Lower lobe of right lung (tissue), 2 donors: ENCODE measurements at places on chromosomes 12 and 14. TPM values are rescaled to one million over a fixed set of nuclear protein-coding genes. Genes with fewer than 3 reads are reported as not detected.

Gene RNASE1
- total RNA-seq = 694 TPM

GRCh38 chr12:102347811-102348210, 132.6 kb downstream of the IGF1 start:
- H3K27ac ChIP-seq = no peak overlapping the region
- H3K27me3 ChIP-seq = no peaks in the 10 kb centered on the region
- no peaks in the 10 kb centered on the region for H3K36me3 ChIP-seq

- no peaks in the 10 kb centered on the region for H3K4me1 ChIP-seq
- no peaks in the 10 kb centered on the region for H3K27me3 ChIP-seq
- H3K36me3 ChIP-seq = no peaks in the 10 kb centered on the region
- no peak overlapping the region for H3K4me3 ChIP-seq
- H3K27ac ChIP-seq = no peak overlapping the region
Observed at GRCh38 chr12:31496257-31496656, 94.7 kb downstream of the DENND5B start.

GRCh38 chr12:15597125-15597830, 191.9 kb downstream of the EPS8 start:
- H3K36me3 ChIP-seq = no peaks in the 10 kb centered on the region
- peaks cover 22% of the 10 kb centered on the region for H3K4me1 ChIP-seq
- no peak overlapping the region for H3K4me3 ChIP-seq
- H3K27ac ChIP-seq = no peak overlapping the region
- H3K27me3 ChIP-seq = no peaks in the 10 kb centered on the region

- H3K36me3 ChIP-seq = no peaks in the 10 kb centered on the region
- no peaks in the 10 kb centered on the region for H3K4me1 ChIP-seq
- no peaks in the 10 kb centered on the region for H3K27me3 ChIP-seq
- no peak overlapping the region for H3K27ac ChIP-seq
- H3K4me3 ChIP-seq = no peak overlapping the region
- no peak for DNase-seq
Observed at GRCh38 chr12:9198012-9198411, 10.2 kb downstream of the PZP start.

DNA sequence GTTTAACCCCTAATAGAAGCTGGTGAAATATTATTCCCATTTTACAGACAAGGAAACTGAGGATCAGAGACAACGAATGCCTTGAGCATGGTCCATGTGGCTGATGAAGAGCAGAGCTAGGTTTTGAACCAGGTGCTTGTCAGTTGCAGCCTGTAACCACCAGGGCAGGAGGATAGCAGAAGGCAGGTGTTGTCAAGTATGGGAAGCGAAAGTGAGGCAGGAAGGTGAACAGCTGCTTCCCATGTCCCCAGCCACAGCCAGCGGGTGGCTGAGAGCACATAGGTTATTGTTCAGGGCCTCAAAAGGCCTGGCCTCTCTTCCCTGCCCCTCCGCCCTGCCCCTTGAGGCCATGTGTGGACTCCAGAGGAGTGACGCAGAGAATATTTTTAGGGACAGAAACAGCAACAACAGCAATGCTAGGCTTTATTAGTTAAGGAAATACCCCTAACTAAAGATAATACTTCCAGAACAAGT, 39.6 kb downstream of the IQSEC3 start:
- H3K4me1 ChIP-seq = peaks cover 5% of the 10 kb centered on the region
- peaks cover 17% of the 10 kb centered on the region for H3K27me3 ChIP-seq
- no peak overlapping the region for H3K27ac ChIP-seq
- no peak for DNase-seq
- no peaks in the 10 kb centered on the region for H3K36me3 ChIP-seq
- no peak overlapping the region for H3K4me3 ChIP-seq
